ENCODE measurements at places on chromosomes 3 and 15.

GRCh38 chr3:72102112-72102616 is 317.2 kb upstream of the PROK2 start:
- DNase-seq = no peak

GRCh38 chr3:51681453-51681852 is 10.4 kb downstream of the TEX264 start:
- DNase-seq = no peak

GRCh38 chr15:84599906-84600305 is 903 bp upstream of the ZSCAN2 start:
- DNase-seq = no peak

DNA sequence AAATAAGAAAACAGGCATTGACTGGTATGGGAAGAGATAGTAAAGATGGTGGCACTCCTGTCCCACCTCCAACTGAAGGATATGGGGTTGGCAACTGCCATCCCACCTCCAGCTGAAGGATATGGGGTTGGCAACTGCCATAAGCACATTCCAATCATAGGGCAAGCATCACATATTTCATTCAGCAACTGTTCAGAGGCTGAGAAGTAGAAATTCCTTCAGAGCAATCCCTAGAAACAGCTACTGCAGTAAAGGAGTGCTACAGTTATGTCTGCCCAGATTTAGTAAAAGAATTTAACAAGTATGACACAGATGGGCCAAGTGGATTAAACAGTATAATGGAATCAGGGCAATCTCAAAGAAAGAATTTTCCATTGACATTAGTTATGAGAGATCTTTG is 156.8 kb downstream of the IMPG2 start:
- DNase-seq = no peak

GRCh38 chr3:142576792-142577191 is 1.7 kb downstream of the ATR start:
- DNase-seq = no peak

DNA sequence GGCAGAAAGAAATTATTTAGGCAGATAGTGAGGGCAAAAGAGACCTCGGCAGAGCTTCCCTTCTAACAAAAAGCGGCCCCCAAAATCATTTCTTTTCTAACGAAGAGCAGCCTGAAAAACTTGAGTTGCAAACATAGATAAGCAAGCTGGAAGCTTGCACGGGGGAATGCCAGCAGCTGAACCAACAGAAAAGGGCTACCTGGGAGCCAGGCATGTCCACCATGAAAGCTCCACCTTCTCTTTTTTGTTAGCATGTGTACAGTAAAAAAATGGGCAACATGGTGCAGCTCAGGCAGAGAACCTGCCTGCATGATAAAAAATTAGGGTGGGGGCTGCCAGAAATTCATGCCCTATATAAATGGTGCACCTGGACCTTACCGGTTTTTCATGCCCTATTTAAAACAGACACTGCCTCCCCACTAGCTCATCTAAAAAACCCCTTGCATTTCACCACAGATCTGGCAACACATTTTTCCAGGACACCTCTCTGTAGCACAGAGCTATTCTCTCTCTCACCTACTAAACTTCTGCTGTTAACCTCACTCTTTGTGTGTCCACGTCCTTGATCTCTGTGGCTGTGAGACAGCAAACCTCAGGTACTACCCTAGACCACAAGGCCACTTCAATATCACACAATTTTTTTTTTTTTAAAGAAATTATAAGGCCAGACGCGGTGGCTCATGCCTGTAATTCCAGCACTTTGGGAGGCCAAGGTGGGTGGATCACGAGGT is 18.7 kb downstream of the SLC33A1 start:
- DNase-seq = no peak

DNA sequence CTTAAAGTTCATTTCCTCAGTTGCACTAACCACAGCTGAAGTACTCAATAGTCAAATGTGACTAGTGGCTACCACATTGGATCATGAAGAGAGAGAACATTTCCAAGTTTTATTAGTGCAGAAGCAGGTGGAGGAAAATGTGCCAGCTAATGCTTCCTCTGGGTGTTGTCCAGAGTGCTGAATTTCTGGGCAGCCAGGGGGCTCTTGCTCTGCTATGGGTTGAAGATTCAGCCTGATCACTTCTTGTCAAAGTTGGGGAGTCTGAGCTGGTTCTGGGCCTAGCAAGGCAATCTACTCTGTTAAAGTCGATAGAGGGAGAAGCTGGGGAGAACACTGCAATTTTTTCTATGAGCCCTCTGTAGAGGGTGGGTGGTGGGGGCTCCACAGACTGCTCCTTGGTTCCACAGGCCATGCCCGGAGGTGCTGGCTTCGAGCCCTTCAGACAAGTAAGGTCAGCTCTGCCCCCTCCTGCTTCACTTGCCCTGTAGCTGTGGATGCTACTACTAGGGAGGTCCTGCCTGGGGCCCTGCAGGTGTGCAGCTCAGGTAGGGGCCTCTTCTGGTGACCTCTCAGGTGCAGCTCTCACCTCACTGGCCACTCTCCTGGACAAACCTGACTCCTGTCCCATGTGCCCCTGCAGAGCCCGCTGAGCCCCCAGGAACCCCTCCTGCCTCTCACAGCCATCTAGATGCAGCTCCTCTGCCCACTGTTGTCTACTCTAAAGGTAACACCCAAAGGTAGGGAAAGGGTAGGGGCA is 8.2 kb downstream of the ALG3 start:
- no peak for DNase-seq

Measured in HS-5 (cell line).